ENCODE measurements at places on chromosomes 3 and 15. TPM values are rescaled to one million over a fixed set of nuclear protein-coding genes. Genes with fewer than 3 reads are reported as not detected.

DNA sequence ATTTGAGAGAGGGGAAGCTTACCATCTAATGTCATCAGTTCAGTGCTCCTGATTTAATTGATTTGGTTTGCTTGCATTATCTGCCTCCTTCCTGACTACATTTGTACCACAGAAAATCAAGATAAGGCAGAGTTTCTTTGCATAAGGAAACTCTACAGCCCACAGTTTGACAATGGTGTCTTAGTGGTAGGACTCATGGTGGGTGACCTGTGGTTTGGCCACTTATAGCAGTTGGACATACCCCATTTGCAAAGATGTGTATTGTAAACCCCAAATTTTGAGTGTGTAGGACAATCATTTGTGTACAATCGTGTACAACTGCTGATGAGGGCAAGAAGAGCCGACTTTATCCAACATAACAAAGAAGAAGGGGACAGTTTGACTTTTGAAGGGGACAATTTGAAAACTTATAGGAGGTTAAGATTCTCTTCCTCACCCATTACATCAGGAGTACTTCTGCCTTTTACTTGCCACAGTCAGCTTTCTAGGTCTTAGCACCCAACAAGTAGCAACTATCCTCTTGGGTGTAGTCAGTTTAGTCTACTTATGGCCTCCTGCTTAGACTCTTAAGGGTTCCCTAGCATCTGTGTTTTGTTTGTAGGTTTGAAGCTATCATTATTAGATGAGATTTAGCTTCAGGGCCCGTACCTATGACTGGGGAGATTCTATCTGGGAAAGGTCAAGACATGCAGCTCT is 6.2 kb downstream of the TGFBR2 start:
- no peak for DNase-seq

DNA sequence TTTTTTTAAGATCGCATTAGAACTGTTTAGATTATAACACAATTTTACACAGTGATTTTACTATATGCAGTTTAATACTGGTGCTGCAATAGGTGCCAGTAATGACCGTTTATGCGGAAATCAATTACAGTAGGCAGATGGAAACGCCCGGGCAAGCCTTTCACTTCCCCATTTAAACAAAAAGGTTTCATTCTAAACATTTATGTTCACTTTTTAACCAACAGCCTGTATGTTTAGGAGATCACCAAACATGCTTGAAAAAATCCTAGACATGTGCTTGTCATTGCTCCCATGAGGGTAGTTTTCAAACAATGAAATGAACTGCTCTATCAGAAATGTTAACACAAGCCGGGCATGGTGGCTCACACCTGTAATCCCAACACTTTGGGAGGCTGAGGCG is 2.7 kb downstream of the BNIP2 start:
- no peak for DNase-seq

GRCh38 chr3:63364910-63365309 is 86.8 kb downstream of the SYNPR start:
- DNase-seq, result no peak

DNA sequence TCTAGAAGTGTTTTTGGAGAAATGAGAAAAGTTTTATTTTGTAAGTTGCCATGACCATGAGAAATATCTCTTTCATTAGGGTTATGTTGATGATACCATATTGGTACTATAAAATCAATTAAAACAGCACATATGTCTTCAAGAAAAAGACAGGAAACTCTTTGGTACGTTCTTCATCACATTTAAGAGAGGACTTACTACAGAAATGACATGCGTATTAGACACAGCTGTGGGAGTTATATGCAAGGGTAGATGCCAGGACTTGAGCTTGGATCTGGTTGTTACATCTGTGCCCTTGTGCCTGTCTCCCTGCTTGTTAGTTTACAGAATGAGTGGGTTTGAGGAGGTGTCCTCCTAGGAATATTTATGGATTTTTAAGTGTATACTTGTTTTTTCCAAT is 103.4 kb upstream of the P2RY1 start:
- DNase-seq, result no peak

The ILDR1 gene
- 8.3 TPM for polyA plus RNA-seq

DNA sequence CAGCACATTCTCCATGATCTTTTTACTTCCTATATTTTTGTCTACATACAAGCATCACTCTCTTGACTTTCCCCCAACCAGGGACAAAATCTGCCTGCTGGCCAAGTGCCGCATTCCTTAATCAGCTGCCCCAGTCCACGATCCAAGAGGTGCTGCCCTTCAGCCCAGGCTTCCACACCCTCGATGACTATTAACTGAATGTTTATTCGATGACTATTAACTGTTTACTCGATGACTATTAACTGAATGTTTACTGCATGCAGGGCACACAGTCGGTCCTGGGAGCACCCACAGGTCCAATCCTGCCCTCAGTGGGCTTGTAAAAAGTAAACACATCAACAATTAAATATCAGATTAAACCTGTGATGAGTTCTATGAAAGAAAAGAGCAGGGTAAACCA is 256.9 kb downstream of the ARRDC4 start:
- no peak for DNase-seq

DNA sequence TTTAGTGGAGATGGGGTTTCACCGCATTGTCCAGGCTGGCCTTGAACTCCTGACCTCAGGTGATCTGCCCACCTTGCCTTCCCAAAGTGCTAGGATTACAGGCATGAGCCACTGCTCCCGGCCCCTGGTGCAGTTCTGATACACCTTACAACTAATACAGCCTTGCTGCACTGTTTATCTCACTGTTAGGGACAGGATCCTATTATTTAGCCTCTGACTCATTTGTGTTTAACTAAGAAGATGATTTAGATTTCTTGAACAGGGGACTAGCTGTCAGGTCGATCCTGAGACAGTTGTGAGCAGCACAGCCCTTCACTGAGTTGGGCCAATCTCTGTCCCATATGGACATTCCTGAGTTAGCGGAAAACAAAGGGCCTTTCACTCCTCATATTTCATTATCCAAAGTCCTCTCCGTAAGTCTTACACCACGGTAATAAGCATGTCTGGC is 19.2 kb downstream of the GYG1 start:
- no peak for DNase-seq

DNA sequence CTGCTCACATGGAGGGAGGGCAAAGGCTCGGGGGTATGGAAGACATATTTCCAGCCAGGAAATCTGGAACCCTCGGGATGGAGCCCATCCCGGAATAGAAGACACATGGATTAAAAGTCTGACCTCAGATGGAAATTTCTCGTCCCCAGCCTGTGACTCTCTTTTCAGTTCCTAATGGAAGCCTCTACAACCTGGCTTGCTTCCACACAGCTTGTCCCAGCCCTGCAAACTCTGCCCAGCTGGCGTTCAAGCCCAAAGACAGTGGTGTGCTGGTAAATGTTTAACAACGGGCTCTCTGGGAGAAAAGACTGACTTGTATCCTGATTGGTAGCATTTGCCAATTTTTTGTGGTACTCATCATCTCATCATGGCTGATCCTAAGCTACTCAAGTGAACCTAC is 35.6 kb upstream of the TLE3 start:
- no peak for DNase-seq

DNA sequence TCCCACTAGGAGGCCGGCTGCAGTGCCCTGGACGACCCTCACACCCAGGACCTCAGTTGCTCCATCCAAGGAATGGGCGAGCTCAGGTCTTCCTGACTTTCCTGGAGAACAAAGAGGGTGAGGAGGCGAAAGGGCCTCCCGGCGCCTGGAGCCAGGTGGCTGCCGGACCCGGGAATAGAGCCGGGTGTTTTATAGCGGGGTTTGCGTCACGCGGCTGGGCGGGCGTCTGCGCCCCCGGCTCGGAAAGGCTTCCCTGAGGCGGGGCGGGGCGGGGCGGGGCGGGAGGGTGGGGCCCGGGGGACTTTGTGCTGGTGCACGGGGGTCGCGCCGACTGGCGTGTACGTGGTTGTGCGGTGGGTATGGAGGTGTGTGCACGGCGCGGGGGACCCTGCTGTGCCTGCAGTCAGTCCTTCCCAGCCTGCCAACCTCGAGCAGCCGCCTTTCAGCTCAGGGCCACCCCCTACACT is 4.6 kb upstream of the PRKCD start:
- DNase-seq, result no peak

The ALDH1A3 gene
- 4.3 TPM for polyA plus RNA-seq

- DNase-seq, result no peak
Measured at GRCh38 chr3:166190360-166190759, 353.1 kb upstream of the BCHE start.

DNA sequence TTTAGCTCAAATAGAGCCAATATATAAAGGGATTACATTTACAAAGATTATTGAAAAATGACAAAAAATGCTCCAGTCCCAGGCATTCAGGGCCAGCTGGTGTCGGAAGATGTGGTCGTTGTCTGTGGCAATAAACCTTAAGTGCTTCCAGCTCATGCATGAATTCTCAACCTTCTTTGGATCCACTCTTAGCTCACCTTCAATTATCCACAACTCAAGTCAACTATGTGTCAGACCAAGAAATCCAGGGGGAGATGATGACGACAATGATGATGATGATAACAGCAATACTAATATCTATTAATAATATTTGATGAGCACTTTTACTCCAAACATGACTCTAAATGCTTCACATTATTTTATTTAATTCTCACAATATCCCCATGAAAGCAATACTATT is 53.6 kb upstream of the PXYLP1 start:
- DNase-seq, result no peak

The KLHL40 gene
- polyA plus RNA-seq, result not detected

- DNase-seq, result no peak
Measured at GRCh38 chr3:84260596-84260995, 698.2 kb upstream of the CADM2 start.

- DNase-seq, result no peak
Measured at GRCh38 chr15:51718219-51718618, 19.2 kb downstream of the LYSMD2 start.

The HTR3E gene
- not detected for polyA plus RNA-seq

GRCh38 chr15:51390966-51391422 is 49.5 kb downstream of the GLDN start:
- no peak for DNase-seq

- no peak for DNase-seq
Measured at GRCh38 chr15:49918121-49918520, 200.9 kb downstream of the ATP8B4 start.

The SLC2A2 gene
- polyA plus RNA-seq, result 11.3 TPM

The RTP4 gene
- polyA plus RNA-seq, result 0.82 TPM

DNA sequence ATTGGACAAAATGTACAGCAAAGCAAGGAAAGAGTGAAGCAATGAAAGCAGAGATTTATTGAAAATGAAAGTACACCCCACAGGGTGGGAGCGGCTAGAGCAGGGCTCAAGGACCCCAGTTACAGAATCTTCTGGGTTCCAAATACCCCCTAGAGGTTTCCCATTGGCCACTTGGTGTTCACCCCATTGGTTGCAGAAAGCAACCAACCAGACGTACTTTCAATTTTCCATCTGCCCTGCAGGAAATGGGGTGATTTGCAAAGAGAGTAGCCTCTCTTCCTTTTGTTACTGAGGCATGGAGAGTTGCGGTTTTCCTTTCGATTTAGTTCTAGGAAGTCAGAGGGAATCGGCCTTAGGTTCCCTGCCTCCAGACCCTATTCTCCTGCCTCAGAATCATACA is 2.4 kb downstream of the PML start:
- DNase-seq, result no peak

DNA sequence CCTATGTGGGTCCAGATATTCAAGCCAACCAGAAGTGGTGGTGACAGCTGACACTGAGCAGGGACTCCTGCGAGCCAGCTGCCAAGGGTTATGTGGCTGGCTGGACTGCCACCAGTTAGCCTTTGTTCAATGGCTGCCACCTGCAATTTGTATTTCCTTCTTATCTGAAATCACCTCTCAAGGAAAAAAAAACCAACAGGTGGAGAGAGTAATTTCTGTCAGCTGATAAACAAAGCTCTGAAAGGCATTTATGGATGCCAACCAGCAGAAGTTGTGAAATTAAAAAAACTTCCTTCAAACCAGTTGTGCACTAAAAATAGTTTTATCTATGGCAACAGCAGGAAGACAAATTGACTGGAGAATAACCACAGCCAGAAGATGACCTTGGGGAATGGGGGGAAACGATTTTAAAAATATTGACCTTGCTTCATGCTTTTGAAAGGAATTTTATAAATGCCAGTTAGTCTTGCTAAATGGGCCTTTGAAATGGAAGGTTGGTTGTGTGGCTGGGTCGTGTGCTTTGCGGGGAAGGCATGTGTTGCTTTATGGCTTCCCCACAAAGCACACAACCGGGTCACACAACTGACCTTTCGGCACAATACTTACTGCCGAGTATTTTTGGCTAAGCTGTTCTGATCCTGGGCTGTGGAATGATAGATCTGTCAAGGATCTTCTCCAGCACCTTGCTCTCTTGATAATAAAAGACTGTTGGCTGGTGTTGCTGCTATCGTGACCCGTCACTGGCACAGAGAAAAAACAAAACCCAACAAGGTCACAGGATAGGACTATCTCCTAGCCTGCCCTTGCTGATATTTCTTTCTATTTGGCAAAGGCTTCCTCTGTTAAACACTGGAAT is 3.5 kb downstream of the MYZAP start:
- no peak for DNase-seq

- no peak for DNase-seq
Measured at GRCh38 chr15:30953731-30954378, 37.6 kb downstream of the MTMR10 start.

The ZNF639 gene
- 61.2 TPM for polyA plus RNA-seq

The TRIM42 gene
- polyA plus RNA-seq, result not detected

The SI gene
- polyA plus RNA-seq, result not detected

The WNT5A gene
- polyA plus RNA-seq, result 44.3 TPM

GRCh38 chr15:75114796-75115195 is 86.9 kb upstream of the C15orf39 start:
- no peak for DNase-seq

The SLC24A5 gene
- polyA plus RNA-seq, result 1.1 TPM

DNA sequence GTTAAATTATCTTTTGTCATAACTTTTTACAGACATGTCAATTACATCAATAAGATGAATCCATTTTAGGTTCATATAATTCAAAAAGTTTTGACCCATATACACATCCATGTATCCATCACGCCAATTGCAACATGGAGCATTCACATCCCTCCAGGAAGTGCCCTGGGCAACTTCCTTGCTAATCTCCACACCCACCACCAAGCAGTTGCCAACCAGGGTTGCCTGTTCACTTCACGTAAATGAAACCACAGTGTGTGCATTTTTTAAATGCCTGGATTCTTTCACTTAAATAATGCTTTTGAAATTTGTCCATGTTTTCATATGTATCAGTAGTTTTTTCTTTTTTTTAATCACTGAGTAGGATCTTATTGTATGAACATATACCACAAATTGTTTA is 40.7 kb upstream of the LYZL4 start:
- no peak for DNase-seq

DNA sequence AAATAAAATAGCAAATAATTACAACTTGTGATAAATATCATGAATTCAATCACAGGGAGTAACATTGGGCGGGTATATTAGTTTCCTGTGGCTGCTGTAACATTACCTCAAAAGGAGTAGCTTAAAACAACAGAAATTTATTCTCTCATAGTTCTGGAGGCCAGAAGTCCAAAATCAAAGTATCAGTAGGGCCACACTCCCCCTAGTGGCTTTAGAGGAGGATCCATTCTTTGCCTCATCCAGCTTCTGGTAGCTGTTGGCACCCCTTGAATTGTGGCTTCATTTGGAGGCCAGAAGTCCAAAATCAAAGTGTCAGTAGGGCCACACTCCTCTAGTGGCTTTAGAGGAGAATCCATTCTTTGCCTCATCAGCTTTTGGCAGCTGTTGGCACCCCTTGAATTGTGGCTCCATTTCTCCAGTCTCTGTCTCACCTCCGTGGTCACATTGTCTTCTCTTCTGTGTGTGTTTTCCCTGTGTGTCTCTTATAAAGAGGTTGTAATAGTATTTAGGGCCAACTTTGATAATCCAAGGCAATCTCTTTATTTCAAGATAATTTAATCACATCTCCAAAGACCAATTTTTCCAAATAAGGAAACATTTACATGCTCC is 3.1 kb upstream of the CFAP20DC start:
- DNase-seq, result no peak

- no peak for DNase-seq
Measured at GRCh38 chr3:24496529-24497482, 2.2 kb upstream of the THRB start.
